Motor neuron (in vitro differentiated cells): ENCODE measurements at places on chromosomes 1 and 21. TPM values are rescaled to one million over a fixed set of nuclear protein-coding genes. Genes with fewer than 3 reads are reported as not detected.

MIXL1 gene
- total RNA-seq: 0.81 and 1.6 TPM in 2 replicates

WNT3A gene
- total RNA-seq: 0.17 TPM in 1 of 2 replicates, not detected in the other

PTPN22 gene
- total RNA-seq: 0.43 TPM in 1 of 2 replicates, not detected in the other

NBPF4 gene
- total RNA-seq: 0.64 and 0.79 TPM in 2 replicates

LIN28A gene
- 0.45 and 0.81 TPM in 2 replicates for total RNA-seq

LRRC71 gene
- 1.3 TPM in 1 of 2 replicates, not detected in the other for total RNA-seq

SYCP1 gene
- not detected in 2 replicates for total RNA-seq

NECAP2 gene
- total RNA-seq: 27.5 and 28.1 TPM in 2 replicates

GRCh38 chr1:243628476-243628907 lies 221.6 kb downstream of the AKT3 start:
- ATAC-seq: no peak

DNA sequence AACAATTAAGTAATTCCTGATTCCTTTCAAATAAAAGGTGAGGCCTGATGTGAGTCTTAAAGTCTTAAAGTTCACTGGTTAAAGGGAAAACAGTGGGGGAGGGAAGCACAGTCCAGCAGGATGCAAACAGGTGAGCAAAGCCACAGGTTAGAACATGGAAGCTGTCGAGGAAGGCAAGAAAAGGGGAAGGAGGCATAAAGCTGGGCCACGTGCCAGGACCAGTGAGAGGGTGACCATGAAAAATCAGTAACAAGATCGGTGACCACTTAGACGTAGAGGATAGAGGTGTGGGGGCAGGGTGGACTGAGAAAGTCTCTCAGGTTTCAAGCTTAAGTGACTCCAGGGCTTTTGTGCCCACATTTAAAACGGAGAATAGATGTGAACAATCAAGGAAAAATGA lies 231.3 kb downstream of the SETD4 start:
- ATAC-seq: no peak

DNA sequence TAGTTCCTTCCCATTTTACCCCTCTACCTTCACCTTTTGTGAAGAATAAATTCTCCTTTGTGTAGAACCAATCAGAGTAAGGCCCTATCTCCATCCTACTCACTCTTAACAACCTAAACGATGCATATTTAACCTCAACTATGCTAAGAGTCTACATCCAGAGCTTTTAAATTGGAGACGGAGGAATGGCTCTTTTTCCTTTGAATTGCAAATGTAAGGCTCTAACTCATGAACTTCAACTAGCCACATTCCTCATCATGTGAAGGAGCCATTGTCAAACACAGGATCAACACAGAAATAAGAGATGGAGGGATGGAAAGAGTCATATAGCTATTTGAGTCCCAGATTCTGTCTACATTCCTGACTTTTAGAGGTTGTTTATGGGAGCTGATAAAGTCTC lies 18.2 kb downstream of the DEPDC1 start:
- ATAC-seq: no peak

DNA sequence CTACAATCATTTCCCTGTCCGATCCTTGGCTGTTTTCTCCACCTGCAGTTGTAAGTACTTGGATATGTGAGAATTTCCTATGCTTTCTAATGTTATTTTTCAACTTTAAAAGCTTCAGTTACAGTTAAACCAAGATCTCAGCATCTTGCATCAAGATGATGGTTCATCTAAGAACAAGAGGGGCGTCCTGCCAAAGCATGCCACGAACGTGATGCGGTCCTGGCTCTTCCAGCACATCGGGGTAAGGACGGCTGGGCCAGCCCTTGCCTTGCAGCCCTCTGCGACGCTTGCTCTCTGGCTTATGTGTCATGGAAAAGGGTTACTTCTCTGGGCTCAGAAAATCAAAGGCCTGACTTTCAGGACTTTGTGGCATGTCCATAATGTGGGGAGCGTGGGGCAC lies 46.8 kb downstream of the PKNOX1 start:
- ATAC-seq: no peak

- no peak for ATAC-seq
These were observed 611.1 kb downstream of the BRINP3 start for GRCh38 chr1:189866606-189867005.

GRCh38 chr1:21927533-21928237 lies 9.4 kb downstream of the HSPG2 start:
- peak; percentile 85 for ATAC-seq

DNA sequence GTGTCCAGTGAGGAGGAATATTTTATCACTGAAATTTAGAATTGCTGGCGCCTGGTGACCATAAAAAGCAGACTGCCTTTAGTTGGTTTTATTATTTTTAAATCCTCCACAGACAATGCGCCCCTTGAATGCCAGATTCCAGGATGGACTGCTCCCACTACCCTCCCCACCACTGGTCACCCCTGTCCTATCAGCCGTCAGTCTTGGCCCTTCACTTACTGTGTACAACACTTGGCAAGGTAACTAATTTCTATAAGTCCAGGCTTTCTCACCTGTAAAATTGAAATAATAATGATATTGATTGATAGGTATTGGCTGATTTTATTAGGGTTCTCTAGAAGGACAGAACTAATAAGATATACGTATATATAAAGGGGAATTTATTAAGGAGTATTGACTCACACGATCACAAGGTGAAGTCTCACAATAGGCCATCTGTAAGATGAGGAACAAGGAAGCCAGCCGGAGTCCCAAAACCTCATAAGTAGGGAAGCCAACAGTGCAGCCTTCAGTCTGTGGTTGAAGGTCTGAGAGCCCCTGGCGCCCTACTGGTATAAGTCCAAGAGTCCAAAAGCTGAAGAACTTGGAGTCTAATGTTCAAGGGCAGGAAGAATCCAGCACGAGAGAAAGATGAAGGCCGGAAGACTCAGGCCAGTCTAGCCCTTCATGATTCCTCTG lies 17.8 kb downstream of the RHEX start:
- no peak for ATAC-seq

DNA sequence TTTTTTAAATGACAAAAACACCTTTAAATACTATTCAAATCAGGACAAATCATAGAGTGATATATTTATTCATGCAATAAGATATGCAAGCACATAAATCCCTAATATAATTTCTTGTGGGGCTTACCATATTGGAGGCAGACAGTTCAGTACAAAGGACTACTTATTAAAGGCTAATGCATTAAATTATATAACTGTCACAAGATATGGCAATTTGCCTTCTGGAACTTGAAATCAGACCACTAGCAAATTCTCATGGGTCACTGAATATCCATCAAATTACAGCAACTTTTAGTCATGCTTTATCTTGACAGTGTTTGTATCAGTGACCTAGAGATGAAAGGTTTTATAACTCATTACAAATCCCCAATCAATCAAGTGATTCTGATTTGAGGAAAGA lies 54.1 kb upstream of the NCAM2 start:
- ATAC-seq: no peak

DNA sequence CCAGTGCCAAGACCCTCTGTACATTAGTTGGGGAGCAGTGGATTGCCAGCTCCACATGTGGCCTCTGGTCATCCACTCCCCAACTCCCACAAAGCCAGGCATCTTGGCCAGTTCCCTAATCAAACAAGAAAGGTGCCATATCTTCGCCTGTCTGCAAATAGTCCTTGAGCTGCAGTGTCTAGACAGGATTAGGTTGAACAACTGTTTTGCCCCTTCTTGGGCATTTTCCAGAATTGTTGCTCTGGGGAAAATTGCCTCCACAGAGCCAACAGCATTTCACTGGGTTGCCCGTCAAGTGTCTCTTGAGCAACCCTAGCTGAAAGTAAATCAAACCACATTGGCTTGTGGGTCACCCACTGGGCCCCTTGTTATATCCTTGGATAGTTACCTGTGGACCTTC lies 109.3 kb downstream of the GDAP2 start:
- no peak for ATAC-seq

DNA sequence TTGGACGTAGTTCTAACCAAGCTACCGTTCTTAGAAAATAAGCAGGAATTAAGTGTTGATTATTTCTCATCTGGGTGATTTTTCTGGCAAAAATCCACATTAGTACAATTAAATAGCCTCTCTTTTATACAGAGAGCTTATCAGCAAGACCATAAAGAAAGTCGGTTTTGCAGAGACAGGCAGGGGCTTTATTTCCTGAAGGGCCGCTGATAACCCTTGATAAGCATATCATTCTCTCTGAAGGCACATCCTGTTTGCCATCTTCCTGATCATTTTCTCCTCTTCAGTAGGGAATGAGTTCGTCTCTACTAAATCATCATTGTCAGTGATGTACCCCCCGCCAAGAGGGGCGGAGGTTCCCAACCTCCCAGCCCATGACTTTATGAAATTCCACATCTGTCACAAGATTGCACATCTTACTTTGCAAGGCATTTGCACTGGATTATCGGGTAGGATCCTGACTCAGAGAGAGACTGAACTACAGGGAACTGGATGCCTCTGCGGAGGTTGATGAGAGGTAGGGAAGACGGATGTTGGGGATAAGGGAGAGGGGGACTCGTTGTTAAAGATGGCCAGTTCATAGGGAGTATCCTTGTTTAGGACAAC lies 115.7 kb downstream of the KCNJ6 start:
- ATAC-seq: no peak

- ATAC-seq: peak; percentile 96
These were observed 11.5 kb downstream of the MACO1 start for GRCh38 chr1:25442178-25442577.

DNA sequence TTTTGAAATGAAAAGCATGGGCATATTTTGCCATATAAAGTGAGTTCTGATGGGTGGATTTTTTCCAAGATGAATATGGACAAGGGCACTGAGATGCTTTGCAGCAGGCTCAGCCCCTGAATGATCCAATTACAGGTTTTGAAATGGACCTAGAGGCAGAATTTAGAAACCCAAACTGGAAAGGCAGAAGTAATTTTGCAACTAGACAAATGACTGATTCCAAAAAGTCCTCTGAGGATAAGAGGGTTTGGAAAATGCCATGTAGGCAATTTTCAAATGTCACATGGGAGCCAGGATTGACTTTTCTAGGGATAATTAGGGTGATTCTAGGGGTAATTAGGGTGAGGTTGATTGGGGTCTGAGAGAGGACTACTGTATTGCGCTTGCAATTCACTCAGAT lies 148.9 kb upstream of the ZNF648 start:
- no peak for ATAC-seq

- ATAC-seq: no peak
These were observed 26.3 kb upstream of the CSF1 start for GRCh38 chr1:109884242-109884891.

GRCh38 chr1:214524824-214525223 lies 26.6 kb downstream of the PTPN14 start:
- ATAC-seq: no peak
